Hematopoietic multipotent progenitor cell treated with erythropoietin and hydrocortisone succinate and interleukin-3 and kit ligand, for 4 days (in vitro differentiated cells): ENCODE measurements at places on chromosomes 7 and 10.

DNA sequence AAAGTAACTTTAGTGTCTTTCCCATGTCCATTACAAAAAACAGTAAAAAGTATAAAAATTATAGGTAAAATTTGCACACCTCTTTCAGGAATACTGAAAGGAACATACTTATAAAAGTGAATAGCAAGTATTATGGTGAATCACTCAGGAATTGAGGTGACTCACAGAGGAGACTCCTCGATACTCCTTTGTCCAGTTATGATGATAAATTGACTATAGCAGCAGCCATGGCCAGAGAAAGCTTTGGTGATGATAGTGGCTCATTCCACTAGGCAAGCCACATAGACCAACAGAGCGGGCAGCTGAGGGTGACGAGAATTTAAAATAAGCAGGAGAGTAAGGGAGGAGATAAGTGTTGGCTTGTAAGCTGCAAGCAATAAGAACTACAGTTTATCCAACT, 1231.1 kb upstream of the CELF2 start:
- no peak for DNase-seq

- DNase-seq: no peak
Measured at GRCh38 chr10:117503244-117504205, 39.0 kb upstream of the EMX2 start.

DNA sequence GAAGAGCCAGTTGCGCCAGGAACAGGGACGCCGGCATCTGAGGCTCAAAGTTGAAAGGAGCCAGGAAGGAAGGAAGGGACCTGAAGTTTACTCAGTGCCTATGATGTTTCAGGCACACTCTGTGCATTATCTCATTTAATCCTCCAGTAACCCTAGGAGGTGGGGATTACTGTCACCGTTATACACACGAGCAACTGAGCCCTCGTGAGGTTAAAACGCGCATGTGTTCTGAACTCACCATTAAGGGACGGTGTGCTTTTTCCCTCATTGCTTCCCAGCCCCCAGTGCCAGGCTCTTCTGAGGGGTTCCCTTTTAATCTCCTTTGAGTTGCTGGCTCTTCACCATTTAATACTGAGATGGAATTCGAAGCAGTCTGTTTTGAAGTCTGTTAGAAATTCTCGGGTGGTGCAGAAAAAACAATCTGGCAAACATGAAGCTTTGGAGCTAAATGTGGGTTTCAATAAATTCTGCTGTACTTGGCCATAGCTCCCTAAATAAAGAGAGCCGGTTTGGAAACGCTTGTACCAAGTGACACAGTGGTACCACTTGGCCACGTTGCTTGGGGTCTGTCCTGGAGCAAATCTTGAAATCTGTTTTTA, 102.2 kb downstream of the TAX1BP1 start:
- no peak for DNase-seq

DNA sequence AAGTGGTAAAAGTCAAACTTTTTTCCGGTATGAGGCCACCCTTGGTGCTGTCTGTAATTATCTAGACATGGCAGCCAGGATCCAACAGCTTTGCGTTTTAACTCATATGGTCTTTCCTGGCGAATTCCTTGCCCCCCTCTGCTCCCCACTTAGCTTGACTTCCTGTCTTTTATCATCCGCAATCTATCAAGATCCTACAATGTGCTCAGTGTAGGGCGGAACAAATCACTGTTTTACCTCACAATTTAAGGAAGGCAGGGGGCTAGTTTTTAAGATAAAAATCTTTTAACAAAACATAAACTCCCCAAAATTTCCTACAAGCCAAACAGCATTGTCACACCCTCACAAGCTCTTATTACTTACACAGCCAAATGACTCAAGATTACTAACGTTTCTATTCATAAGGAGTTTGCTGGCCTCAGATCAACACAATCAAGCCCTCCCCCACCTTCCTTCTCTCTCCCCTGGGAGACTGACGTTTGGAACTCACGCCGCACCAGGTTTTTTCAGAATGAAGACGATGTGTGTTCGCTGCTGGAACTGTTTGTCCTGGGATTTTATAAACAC, 1.3 kb upstream of the CDK14 start:
- peak; percentile 35 for DNase-seq

GRCh38 chr7:137501562-137501961, 158.0 kb upstream of the PTN start:
- DNase-seq: no peak

GRCh38 chr7:38195804-38196595, 18.0 kb downstream of the STARD3NL start:
- DNase-seq: no peak

DNA sequence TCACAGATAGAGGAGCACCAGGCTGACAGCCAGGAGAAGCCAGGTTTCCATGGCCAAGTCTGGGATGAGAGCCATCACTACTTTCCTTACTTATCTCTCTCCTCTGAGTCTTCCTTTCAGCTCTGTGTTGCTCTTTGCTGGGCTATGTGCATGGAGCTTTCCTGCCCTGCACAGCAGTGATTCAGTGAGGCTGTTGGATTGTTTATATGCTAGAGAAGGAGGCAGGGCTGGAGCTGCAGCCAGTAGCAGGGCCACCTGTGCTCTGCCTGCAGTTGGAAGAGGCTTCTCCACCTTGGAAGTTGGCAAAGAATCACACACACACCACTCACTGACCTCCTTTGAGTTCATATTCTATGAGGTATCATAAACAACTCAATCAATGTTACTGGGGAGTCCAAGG, at the start of gene CYP3A4:
CYP3A4 (minus strand) TSS at position 178 of the 400 bp plus-strand sequence; CDS start at position 75, 103 bp downstream.
- DNase-seq: no peak
